ENCODE measurements at places on chromosomes 7 and 10.

DNA sequence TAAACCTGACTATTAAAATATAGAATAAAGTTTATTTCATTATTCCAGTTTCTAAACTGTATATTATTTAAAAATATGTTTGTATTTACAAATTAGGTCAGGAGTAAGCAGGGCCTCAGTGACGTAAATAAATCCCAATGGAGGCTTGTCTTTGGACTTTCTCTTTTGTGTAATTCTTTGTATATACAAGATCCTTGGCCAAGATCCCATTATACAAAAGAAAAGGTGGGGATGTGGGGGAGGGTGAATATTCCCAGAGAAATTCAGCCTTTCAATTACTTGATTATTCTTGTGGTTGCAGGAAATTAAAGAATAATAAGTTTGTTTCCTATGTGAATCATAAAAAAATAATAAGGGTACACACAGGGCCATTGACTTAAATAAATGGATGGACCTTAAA is 178.7 kb upstream of the PRPS1L1 start:
- DNase-seq = no peak

- DNase-seq = no peak
Measured at GRCh38 chr7:30988351-30989005, 24.7 kb downstream of the GHRHR start.

- no peak for DNase-seq
Measured at GRCh38 chr7:150909200-150909995, 57.1 kb downstream of the AOC1 start.

DNA sequence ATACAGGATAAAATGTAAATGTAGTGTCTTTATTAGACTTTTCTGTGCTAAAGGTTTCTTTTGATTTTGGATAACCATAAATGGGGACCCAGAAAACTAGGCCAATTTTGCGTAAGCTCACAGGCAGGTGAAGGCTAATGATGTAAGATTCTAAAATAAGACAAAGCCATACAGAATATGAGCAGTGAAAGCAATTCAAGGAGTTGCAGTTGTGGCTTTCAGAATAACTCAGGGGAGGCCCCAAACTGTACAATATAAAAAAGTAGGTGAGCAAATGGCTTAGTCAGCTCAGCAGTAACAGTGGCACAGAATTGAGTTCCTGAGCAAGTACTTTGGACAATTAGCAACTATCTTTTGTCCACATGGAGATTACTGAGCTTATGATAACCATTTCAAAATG is 81.7 kb upstream of the NRP1 start:
- DNase-seq = no peak

- no peak for DNase-seq
Measured at GRCh38 chr10:71621231-71622153, 98.1 kb downstream of the C10orf105 start.

DNA sequence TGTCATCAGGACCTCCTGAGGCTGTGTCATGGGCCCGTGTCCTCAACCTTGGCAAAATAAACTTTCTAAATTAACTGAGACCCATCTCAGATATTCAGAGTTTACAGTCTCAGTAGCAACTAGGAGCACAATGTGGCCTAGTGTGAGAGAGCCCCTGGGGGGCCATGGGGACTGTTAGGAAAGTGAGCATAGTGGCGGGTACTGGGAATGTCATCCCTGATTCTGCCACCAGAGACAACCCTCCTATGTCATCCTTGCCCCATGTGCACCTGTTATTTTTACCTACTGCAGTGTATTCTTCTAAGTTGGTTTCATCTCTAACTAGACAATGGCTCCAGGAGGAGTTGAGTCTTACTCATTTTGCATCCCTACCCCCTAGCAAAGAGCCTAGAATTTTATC is 78.6 kb downstream of the CCDC71L start:
- no peak for DNase-seq
